Foreskin fibroblast (primary cell): ENCODE measurements at places on chromosomes 6 and 20.
A peak's percentile ranks its signal among the peaks of the same experiment; 100 is the strongest.

- peak; percentile 88 for DNase-seq
These were observed 7.2 kb upstream of the TRIB3 start for GRCh38 chr20:373171-373890.

DNA sequence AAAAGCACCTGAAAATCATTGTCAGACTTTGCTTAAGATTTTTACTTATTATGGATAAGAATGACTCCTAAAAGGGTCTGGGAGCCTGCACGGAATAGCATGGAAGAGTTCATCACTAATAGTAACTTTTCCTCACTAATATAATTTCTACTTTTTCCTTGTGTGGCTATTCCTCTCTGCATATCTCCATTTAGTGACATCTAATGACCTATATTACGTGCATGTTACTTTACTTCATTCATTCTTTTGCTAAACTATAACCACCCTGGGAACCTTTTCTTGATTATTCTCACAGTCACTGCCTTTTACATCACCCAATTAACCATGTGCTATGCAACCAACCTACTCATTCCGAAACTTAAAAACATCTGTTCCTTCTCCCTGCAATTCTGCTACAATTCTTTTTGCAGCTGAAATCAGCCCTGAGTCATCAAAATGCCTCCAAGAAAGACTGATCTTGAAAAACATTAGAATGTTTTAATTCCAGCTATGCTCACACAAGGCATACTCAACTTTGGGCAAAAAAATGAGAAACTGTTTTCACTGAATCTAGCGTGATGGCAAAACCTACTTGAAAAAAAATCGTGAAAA is 313.3 kb downstream of the RNGTT start:
- peak; percentile 87 for DNase-seq

DNA sequence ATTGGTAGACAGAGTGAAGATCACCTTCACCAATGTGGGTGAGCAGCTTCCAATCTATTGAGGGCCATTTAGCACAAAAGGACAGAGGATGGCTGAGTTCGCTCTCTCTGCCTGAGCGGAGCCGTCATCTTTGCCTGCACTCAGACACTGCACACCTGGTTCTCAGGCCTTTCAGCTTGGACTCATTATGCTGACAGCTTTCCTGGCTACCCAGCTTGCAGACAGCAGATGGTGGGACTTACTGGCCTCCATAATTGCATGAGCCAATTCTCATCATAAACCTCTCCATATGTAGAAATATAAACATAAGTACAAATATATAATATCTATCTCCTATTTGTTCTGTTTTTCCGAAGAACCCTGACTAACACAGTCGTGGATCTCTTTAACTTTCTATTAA is 13.7 kb downstream of the TBXT start:
- DNase-seq, result no peak

DNA sequence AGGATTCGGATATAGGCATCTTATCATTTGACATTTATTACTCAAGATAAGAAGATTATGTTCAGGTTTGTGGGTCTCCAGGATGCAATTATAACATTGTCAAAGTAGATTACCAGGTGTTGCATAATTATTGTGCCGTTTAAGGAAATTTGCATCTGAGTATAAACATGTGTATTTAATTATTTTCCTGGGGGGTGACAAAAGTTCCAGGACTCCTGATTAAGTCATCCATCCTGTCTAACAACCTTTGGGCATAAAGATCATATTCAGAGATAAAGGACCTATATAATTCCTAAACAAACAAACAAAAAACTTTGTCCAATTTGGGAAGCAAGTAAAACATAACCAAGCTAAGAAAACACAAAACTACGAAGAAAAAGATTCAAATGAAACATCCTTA is 3.3 kb upstream of the PPP1R14C start:
- no peak for DNase-seq

DNA sequence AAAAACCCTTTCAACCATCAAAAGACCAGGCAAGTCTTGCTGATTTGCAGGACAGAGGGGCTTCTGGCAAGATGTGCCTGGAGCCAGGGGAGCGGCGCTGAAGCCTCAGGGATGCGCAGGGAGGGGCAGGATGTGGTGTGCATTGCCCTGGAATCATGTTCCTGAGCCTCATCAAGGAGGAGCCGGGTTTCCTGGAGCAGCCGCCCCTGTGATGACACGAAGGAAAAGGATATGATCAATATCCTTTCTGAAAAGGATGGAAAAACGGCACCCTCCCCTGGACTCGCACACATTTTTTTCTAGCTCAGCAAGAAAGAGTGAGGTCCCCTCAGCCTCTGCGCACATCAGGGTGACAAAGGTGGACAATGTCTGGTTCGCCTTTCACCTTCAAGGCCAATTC is 173.1 kb upstream of the SSTR4 start:
- peak; percentile 1 for DNase-seq
